ENCODE measurements at places on chromosomes 4 and X. TPM values are rescaled to one million over a fixed set of nuclear protein-coding genes. Genes with fewer than 3 reads are reported as not detected.

Gene NSG1
- polyA plus RNA-seq = 4.7 TPM

DNA sequence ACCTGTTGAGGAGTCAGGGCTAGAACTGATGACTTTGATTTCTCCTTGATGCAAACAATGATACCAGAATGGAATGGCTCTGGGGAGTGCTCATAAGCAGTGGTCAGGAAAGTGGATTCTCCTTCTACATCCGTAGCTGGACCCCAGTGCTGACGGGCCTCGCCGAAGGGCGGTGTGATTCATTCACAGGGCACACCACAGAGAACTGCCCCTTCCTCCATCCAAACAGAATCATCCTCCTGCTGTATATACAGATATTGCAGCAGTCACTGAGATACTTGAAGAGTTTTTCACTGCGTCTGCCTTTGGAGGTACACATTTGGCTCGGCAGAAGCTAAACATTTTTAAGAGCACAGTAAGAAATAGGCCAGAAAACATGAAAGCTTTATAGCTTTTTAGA is 7.3 kb upstream of the DCTD start:
- DNase-seq = no peak

Gene ALB
- polyA plus RNA-seq = 2.2 TPM

- DNase-seq = no peak
These were observed 5.6 kb downstream of the SDAD1 start for GRCh38 chr4:75985116-75985515.

Gene SMIM14
- 67.9 TPM for polyA plus RNA-seq

- DNase-seq = no peak
These were observed 32.7 kb downstream of the TMEM47 start for GRCh38 chrX:34624416-34624815.

Gene CTAG2
- polyA plus RNA-seq = not detected

DNA sequence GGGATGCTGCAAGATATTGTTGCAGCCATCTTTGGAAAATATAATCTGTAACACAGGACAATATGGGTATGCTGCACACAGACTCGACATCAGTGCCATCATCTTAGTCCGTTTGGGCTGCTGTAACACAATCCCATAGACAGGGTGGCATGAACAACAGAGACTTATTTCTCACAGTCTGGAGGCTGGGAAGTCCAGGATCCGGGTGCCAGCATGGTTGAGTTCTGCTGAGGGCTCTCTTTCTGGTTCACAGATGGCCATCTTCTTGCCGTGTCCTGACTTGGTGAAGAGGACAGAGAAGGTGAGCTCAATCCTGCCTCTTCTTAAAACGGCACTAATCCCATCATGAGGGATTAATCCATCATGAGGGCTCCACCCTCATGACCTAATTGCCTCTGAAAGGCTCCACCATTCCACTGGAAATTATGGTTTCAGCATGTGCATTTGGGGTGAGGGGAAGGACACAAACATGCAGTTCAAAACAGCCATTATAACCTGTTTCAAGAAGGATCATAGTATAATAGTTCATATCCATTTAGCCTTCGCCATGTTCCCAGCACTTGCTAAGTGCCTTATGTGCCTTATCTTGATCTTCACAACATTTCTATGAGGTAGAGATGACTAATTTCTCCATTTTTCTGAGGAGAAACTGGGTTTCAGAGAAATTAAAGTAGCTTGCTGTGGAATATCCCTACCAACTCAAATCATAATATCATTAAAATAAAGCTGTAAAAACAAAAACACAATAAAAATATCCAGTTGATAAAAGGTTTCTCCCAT is 27.9 kb upstream of the SPP1 start:
- no peak for DNase-seq
